Activated CD4-positive, alpha-beta T cell treated with anti-CD3 and anti-CD28 coated beads, Interleukin-2, amount 10 ng/mL, durations not matched to agents 24 days and 14 days (primary cell): ENCODE measurements at places on chromosomes 11 and 22.
A peak's percentile ranks its signal among the peaks of the same experiment; 100 is the strongest.

DNA sequence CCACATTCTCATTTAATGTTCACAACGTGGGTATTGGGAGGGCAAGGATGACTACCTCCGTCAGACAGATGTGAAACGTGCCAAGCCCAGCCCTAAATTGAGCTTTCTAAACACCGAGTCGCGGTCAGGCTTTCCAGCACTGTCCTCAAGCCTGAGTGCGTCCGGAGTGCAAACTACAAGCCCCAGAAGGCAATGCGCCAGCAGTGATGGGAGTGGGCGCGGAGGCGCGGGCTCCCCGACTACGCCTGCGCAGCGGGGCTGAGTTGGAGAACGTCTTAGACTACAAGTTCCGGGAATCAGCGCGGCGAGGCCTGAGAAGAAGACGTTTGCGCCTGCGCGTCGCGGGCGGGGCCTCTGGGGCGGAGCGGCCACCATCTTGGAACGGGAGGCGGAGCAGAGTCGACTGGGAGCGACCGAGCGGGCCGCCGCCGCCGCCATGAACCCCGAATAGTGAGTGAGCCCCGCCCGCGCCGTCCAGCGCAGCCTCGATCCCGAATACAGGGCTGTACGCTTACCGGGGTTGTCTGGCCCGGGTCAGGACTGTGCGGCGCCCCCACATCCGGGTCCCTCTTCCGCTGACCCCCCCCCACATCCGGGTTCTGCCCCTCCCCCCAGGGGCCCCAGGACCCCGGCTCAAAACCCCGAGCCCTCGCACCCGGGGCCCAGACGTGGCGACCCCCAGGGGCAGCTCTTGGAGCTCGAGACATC, at the start of gene RAB1B:
Gene RAB1B (plus strand): TSS at position 396 of the 708 bp plus-strand sequence. CDS start 41 bp downstream, at position 437.
- peaks cover 50% of the 10 kb centered on the region for H3K36me3 ChIP-seq
- H3K27ac ChIP-seq: peak within 1 kb of the TSS; percentile 98
- peaks cover 27% of the 10 kb centered on the region for H3K4me1 ChIP-seq
- peaks cover 4% of the 10 kb centered on the region for H3K27me3 ChIP-seq
- peak within 1 kb of the TSS; percentile 99 for H3K4me3 ChIP-seq

- no peak overlapping the region for H3K4me3 ChIP-seq
- peaks cover 74% of the 10 kb centered on the region for H3K27me3 ChIP-seq
- no peak for DNase-seq
- H3K36me3 ChIP-seq: peaks cover 1% of the 10 kb centered on the region
- no peaks in the 10 kb centered on the region for H3K4me1 ChIP-seq
Measured at GRCh38 chr11:35424157-35424940, 5.0 kb upstream of the SLC1A2 start.

DNA sequence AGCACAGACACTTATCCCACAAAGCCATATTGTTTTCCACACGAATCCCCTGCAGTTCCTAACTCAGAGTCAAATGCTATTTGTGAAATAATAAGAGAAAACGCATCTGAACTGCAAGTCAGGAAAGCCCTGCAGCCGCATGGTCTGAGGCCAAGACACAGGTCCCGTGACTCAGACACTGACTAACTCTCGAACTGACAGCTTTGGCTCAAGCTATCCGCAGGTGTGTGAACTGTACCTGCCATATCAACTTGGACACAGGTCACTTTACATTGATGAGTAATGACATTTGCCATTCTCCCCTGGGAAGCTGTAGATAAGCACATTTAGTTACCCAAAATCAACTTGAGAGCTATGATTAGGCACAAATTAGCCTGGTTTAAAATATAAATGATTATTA, 34.9 kb upstream of the NFRKB start:
- DNase-seq: no peak
- peaks cover 27% of the 10 kb centered on the region for H3K36me3 ChIP-seq
- H3K27me3 ChIP-seq: no peaks in the 10 kb centered on the region
- H3K4me3 ChIP-seq: no peak overlapping the region
- no peaks in the 10 kb centered on the region for H3K4me1 ChIP-seq
- H3K27ac ChIP-seq: no peak overlapping the region

DNA sequence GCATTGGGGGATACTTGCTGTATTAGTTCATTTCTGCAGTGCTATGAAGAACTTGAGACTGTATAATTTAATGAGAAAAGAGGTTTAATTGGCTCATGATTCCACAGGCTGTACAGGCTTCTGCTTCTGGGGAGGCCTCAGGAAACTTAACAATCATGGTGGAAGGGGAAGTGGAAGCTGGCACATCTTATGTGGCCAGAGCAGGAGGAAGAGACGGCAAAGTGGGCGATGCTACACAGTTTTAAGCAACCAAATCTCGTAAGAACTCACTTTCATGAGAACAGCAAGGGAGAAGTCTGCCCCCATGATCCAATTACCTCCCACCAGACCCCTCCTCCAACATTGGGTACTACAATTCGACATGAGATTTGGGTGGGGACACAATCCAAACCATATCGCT, 55.1 kb downstream of the TMPRSS5 start:
- no peak for DNase-seq
- H3K27me3 ChIP-seq: peaks cover 1% of the 10 kb centered on the region
- H3K36me3 ChIP-seq: no peaks in the 10 kb centered on the region
- no peak overlapping the region for H3K27ac ChIP-seq
- no peak overlapping the region for H3K4me3 ChIP-seq
- H3K4me1 ChIP-seq: no peaks in the 10 kb centered on the region

DNA sequence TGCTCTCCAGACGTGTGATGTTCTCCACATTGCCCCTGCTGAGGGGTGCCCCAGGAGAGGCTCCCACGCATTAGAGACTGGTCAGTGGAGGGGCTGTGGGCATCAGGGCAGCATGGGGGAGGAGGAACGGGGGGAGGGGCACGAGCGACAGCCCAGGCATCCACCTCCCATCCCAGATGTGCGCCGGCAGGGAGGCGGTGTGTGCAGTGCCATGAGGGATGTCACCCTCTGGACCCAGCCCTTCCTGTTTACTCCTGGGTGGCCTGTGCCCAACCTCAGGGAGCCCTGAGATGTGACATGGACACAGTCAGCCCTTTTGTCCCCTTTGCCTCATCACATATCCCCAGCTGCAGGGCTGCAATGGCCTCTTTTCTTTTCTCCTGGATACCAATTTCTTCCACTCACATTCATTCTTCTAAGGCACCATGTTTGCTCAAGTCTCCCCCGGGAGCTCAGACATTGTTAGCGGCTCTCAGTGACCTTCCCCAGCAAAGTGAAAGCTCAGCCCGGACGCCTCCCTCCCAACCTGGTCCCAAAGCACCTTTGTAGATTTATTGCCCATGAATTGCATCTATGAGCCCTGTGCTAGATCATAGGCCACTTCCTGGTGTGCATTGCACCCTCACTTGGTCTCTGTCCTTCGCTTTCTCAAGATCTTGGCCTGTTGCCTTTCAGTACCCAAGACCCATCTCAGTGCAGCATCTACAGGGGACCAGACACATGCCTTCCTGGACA, 150.6 kb downstream of the CEP164 start:
- H3K4me3 ChIP-seq: no peak overlapping the region
- H3K27me3 ChIP-seq: peaks cover 2% of the 10 kb centered on the region
- no peak for DNase-seq
- no peaks in the 10 kb centered on the region for H3K4me1 ChIP-seq
- H3K36me3 ChIP-seq: no peaks in the 10 kb centered on the region

GRCh38 chr22:43883012-43883661, 8.7 kb downstream of the PNPLA5 start:
- peaks cover 1% of the 10 kb centered on the region for H3K27me3 ChIP-seq
- H3K4me3 ChIP-seq: no peak overlapping the region
- H3K4me1 ChIP-seq: no peaks in the 10 kb centered on the region
- no peaks in the 10 kb centered on the region for H3K36me3 ChIP-seq
- peak; percentile 86 for DNase-seq

DNA sequence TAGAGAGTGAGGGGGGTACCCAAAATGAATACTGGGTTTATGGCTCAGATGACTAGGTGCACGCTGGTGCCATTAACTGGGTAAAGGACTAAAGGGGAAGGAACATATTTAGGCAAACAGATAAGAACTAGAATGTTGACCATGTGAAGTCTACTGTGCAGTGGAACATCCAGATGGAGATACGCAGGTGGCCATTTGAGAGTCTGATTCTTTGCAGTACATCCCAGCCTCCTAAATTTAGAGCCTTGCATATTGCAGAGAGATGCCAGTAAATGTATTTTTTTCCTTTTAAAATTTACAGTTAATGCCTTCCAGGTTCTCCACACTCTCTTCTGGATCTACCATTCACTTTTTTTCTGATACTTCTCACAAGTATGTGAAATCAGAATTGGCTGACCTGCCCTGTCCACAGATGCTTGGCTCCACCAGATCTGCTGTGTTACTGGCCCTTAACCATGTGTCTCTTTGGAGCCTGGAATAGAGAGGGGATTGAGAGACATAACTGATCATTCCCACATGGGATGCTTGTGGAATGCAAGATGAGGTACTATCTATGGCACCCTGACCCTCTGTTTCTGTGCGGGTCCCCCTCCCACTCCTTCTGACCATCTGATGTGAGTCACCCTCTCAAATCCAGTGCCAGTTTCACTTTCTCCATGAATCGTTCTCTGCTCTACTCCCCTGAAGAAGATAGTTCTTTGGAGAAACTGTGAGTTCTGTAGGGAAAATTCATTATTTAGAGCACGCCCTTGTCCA, 77.0 kb upstream of the NCAM1 start:
- H3K4me1 ChIP-seq: peaks cover 18% of the 10 kb centered on the region
- no peak overlapping the region for H3K4me3 ChIP-seq
- no peaks in the 10 kb centered on the region for H3K36me3 ChIP-seq
- no peaks in the 10 kb centered on the region for H3K27me3 ChIP-seq
- no peak for DNase-seq
